Activated CD4-positive, alpha-beta T cell treated with anti-CD3 and anti-CD28 coated beads for 36 hours (primary cell): ENCODE measurements at places on chromosomes 16 and 17. TPM values are rescaled to one million over a fixed set of nuclear protein-coding genes. Genes with fewer than 3 reads are reported as not detected.

DNA sequence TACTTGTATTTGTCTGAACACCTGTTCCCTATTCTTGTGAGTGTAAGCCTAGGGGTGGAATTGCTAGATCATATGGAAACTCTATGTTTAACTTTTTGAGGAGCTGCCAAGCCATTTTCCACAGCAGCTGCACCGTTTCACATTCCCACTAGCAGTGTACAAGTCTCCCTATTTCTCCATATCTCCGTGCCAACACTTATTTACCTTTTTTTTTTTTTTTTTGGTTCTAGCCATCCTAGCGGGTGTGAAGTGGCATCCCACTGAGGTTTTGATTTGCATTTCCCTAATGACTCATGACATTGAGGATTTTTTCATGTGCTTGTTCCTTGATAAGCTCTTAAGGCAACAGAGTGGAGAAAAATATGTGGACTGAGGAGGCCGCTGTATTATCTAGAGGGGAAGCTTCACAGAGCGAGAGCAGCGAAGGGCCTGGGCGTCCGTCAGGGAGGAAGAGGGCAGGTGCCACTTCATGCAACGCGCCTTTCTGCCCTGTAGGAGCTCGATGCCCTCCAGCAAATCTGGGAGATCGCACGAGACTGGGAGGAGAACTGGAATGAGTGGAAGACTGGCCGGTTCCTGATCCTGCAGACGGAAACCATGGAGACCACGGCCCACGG, 50.0 kb downstream of the DNAH2 start:
- no peak for DNase-seq
- no peak overlapping the region for H3K27ac ChIP-seq
- peaks cover 7% of the 10 kb centered on the region for H3K27me3 ChIP-seq
- H3K36me3 ChIP-seq: no peaks in the 10 kb centered on the region

The SOST gene
- not detected for total RNA-seq

The EXOSC6 gene
- 23.5 TPM for total RNA-seq

GRCh38 chr17:151004-151403, 13.6 kb downstream of the SCGB1C2 start:
- H3K36me3 ChIP-seq: no peaks in the 10 kb centered on the region
- no peak overlapping the region for H3K4me3 ChIP-seq
- DNase-seq: no peak
- no peaks in the 10 kb centered on the region for H3K4me1 ChIP-seq
- no peaks in the 10 kb centered on the region for H3K27me3 ChIP-seq

The KRT24 gene
- total RNA-seq: not detected

The FLCN gene
- total RNA-seq: 18.8 TPM

The ATP1B2 gene
- total RNA-seq: 0.33 TPM

DNA sequence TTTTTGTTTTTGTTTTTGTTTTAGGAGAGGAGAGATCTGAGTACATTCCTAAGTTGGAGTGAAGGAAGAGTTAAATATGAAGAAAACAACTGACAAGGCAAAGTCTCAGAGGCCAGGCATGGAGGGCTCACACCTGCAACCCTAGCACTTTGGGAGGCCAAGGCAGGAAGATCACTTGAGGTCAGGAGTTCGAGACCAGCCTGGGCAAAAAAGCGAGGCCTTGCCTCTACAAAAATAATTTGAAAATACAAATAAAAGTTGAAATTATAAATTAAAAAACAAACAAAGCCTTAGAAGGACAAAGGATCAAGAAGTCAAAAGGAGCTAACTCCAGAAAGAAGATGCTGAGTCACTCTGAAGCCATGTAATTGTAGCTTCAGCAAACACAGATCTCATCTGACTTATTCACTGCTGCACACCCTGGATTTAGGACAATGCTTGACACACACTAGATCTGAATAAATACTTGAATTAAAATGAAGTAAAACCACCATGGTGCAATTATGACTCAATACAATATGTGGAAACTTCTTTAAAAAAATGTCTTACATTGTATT, 9.1 kb downstream of the CEP20 start:
- H3K36me3 ChIP-seq: peaks cover 22% of the 10 kb centered on the region
- peak overlapping the region; percentile 37 for H3K27ac ChIP-seq

The RAP1GAP2 gene
- 0.64 TPM for total RNA-seq

- H3K4me1 ChIP-seq: no peaks in the 10 kb centered on the region
- peaks cover 6% of the 10 kb centered on the region for H3K27me3 ChIP-seq
- H3K27ac ChIP-seq: no peak overlapping the region
- H3K36me3 ChIP-seq: no peaks in the 10 kb centered on the region
- DNase-seq: no peak
- H3K4me3 ChIP-seq: no peak overlapping the region
Measured at GRCh38 chr17:20026960-20027359, 17.8 kb downstream of the SPECC1 start.

DNA sequence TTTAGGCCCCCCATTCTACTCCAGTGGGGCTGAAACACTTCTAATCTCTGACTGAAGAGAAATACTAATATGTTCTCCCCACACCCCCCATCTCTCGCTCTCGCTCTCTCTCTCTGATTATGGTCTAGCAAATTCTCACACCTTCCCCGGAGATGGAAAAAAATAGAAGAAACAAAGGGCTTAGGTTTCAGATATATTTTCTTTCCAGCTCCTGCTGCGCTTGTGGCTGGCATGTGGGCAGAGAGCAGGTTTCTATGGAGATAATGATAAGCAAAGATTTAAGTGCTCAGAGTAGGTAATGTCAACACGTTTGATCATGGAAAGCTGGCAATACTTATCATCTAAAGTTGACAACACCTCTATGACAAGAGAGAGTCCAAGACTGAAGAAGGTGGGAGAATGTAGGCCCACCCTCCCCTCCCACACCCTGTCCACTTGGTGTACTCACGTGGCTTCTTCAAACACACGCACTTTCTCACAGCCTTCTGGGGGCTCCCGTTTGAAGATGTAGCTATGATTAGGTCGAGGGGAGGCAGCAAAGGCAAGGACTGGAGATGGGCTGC, 8.0 kb upstream of the SLC35B1 start:
- H3K4me1 ChIP-seq: peaks cover 41% of the 10 kb centered on the region
- DNase-seq: peak; percentile 68
- no peaks in the 10 kb centered on the region for H3K27me3 ChIP-seq
- H3K4me3 ChIP-seq: peak overlapping the region; percentile 7

DNA sequence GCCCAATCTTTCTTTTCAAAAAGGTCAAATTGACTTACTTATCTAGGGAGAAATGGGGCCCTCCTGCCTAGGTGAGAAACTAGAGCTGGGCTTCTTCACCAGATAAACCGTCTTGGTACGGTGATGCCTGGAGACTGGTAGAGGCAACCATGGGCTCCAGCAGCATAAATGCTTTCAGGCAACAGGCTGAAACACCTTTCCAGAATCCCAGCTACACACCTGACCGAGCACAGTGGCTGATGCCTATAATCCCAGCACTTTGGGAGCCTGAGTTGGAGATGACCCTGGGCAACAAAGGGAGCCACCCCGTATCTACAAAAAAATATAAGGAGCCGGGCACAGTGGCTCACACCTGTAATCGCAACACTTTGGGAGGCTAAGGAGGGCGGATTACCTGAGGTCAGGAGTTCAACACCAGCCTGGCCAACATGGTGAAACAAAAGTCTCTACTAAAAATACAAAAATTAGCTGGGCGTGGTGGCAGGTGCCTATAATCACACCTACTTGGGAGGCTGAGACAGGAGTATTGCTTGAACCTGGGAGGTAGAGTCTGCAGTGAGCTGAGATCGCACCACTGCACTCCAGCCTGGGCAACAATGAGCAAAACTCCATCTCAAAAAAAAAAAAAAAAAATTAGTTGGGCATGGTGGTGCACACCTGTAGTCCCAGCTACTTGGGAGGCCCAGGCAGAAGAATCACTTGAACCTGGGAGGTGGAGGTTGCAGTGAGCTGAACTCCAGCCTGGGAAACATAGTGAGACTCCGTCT, 8.0 kb downstream of the TRAF4 start:
- H3K27me3 ChIP-seq: no peaks in the 10 kb centered on the region
- H3K27ac ChIP-seq: no peak overlapping the region
- no peak overlapping the region for H3K4me3 ChIP-seq
- DNase-seq: no peak

- H3K27ac ChIP-seq: no peak overlapping the region
- no peak for DNase-seq
- no peak overlapping the region for H3K4me3 ChIP-seq
- no peaks in the 10 kb centered on the region for H3K4me1 ChIP-seq
- no peaks in the 10 kb centered on the region for H3K27me3 ChIP-seq
Measured at GRCh38 chr17:75922173-75922961, 17.7 kb upstream of the MRPL38 start.

DNA sequence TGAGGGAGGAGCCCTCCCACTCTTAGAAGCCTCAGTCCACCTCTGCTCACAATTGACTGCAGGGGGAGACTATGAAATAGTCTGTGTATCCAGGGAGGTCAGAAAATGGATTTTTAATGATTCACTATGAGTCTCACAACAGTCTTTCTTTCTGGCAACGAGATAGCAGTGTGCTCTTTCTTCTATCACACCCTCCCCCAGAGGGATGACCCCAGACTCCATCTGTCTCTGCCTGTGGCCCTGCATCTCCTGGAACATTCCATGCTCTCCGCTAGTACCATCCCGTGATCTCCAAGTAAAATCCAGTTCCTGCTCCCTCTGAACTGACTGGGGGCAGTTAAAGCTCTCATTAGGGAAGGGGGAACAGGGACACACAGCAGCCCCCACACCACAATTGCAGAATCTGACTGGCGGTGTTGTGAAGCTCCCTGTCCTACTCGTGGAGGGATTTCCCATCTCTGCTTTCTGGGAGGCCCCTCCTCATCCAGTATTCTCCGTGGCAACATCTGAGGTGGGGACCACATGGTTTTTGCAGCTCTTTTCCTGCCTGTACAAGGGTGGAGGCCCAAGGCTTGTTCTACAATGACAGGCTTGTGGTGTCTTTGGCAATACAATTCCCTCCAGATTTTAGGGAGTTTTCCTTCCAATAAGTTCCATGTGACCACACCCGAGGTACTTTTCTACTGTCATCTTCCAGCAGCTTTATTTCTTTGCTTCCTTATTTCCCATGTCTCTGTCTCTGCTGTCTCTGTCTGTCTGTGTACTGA, 19.4 kb downstream of the NATD1 start:
- H3K36me3 ChIP-seq: peaks cover 5% of the 10 kb centered on the region
- H3K27ac ChIP-seq: no peak overlapping the region
- no peak overlapping the region for H3K4me3 ChIP-seq
- H3K4me1 ChIP-seq: no peaks in the 10 kb centered on the region
- DNase-seq: no peak

- H3K27ac ChIP-seq: peak overlapping the region; percentile 15
- peaks cover 46% of the 10 kb centered on the region for H3K36me3 ChIP-seq
- H3K4me1 ChIP-seq: peaks cover 43% of the 10 kb centered on the region
- DNase-seq: no peak
- no peaks in the 10 kb centered on the region for H3K27me3 ChIP-seq
- H3K4me3 ChIP-seq: peak overlapping the region; percentile 90
Measured at GRCh38 chr17:19975601-19976000, 2.0 kb downstream of the AKAP10 start.
